ENCODE measurements at places on chromosomes 2 and 18.

DNA sequence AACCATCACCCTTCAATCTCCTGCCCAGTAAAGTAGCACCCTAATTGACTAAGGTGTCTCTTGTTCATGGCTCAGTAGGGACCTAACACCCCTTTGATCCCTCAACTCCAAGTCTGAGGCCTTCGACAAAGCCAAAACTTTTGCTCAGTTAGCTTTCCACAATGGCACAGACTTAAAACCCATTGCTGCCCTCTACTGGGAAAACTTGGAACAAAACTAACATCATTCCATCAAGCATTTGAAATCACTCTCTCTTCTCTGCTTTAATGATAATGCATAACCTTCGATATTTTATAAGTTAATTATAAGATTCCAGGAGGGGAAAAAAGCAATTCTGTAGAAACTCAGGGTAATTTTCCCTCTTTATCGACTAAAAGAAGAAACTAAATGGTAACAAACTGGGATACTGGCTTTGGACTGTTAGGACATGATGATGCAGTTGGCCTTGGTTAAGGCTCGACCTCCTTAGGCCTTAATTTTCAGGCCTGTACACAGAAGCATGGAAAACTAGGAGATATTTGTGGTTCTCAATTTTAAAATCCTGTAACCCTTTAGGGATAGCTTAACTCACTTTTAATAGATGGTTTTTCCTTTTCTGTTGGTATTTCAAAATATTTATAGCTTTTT is 127.8 kb downstream of the STK39 start:
- DNase-seq, result no peak

DNA sequence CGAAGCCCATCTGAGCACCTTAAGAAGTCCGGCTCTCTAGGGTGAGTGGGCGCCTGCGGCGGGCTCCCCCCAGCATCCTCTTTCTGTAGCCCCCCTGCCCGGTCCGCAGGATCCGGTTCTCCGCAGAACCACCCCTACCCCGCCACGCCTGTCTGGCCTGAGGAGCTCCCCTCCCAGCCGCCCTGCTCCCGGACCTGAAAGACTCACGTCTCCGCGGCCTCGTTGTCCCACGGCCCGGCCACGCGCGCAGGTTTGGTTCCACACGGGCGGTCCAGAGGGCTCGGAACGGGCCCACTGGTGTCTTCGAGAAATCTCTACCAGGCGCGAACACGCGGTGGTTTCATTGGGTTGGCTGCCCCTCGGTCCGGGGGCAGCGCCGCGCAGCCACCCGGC is 237 bp downstream of the SLC39A6 start:
- no peak for DNase-seq

DNA sequence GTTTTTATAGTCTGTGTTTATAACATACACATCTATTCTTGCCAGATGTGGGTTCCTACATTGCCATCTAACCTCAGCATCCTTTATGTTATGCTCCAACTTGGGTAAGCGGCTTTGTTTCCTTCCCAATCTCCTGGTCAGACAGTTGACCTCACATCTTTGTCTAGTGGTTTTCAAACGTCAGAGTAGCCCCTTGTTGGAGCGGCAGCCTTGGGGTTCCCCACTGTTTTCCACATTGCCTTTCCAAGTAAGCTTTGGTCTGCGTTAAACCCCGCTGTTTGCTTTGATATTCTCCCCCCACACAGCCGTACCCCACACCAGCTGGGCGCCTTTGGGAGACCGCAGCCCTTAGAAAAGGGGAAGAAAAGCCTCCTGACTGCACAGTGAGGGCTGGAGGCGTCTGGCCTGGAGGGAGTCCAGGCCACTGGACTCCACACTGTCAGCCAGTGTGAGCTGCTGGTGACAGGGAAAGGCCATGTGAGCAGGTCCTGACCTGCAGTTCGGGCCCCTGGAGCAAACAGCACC is 83.3 kb downstream of the MALT1 start:
- DNase-seq, result no peak

GRCh38 chr18:706405-706804 is 6.0 kb downstream of the ENOSF1 start:
- DNase-seq, result no peak

GRCh38 chr2:229163893-229164292 is 107.2 kb downstream of the PID1 start:
- no peak for DNase-seq

GRCh38 chr2:201100497-201100896 is 15.5 kb upstream of the CFLAR start:
- DNase-seq, result no peak

GRCh38 chr2:7014174-7014640 is 97.0 kb downstream of the RNF144A start:
- DNase-seq, result no peak

DNA sequence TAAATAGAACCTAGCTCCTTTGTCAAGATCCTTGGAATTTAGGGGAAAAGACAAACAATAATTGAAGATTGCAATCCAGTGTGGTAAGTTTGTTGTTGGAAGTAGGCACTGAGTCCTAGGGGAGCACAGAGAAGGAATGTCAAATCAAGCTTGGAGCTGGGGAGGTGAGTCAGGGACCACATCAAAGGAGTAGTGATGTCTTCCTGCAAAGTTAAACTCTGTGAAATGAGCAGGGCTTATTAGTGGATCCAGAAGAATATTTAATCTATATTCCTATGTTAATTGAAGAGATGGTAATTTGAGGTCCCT is 41.7 kb upstream of the NABP1 start:
- no peak for DNase-seq

DNA sequence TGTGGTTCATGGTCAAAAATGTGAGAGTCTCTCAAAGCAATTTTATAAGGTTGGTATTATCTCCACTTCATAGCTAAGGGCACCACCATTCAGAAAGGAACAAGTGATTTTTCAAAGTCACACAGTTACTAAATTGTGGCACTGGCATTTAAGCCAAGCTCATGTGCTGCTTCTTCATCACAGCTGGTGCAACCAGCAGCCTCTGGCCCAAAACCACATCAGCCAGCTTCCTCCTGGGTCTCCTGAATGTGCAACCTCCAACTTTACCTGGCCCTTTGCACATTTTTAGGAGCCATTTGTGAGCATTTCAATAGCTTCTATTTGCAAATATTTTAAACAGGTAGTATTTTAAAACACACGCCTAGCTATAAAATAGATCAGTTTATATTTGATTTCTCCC is 293.7 kb downstream of the BCL11A start:
- no peak for DNase-seq

DNA sequence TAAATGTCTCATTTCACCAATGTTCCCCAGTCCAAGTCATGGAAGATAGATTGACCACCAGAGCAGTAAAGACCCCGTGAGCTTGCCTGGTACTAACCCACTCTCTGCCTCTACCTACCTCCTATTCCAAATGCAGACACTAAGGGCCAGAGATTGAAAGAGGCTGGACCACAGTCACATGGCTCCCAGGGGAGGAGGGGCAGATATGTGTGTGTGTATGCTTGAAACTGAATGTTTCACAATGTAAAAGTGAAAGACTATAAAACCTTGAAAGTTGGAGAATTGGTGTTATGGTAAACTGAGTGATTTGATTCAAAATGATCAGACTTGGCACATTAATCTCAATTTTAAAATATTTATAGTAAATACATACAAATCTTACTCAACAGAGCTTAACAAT is 21.7 kb upstream of the KLHL29 start:
- no peak for DNase-seq

DNA sequence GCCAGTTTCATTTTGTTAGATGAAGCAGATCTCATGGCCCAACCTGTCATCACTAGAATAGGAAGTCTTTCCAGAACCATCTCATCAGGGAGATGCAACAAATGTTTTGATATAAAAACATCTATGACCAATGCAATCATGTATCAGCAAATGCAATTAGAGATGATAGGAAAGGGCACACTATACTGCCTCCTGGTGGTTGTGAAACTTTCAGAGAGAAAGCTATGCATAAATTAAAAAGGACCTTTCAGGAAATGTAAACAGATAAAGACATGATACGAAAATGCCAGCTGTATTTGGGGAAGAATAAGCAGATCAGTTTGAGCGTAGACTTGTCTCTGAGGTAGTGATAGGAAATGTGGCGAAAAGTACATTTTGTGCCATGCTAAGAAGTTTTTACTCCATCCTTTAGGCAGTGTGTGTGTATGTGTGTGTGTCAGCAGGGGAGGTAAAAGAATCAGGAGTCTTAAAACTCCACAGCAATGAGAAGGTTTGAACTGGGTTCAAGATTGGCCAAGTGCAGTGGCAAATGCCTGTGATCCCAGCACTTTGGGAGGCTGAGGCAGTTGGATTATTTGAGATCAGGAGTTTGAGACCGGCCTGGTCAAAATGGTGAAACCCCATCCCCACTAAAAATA is 479.3 kb downstream of the CPS1 start:
- DNase-seq, result no peak

DNA sequence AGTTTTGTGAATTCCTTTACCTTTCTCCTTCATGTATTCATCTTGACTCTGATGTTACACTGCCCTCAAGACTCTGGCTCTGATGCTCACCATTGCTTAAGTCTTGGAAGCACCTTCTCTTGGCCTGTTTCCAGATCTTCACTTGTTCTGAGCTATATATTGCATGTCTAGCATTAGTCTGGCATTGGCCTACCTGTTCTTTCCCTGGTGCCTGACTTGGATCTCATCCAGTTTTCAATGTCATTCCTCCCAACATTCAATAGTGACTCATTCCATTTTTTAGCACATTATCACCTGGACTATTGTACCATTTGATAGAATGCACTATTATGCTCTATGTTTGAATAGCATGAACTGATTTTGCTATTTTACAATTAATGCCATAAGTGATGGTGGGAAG is 127.3 kb upstream of the NYAP2 start:
- no peak for DNase-seq

GRCh38 chr2:112601754-112602153 is 17.3 kb downstream of the CHCHD5 start:
- DNase-seq, result no peak

DNA sequence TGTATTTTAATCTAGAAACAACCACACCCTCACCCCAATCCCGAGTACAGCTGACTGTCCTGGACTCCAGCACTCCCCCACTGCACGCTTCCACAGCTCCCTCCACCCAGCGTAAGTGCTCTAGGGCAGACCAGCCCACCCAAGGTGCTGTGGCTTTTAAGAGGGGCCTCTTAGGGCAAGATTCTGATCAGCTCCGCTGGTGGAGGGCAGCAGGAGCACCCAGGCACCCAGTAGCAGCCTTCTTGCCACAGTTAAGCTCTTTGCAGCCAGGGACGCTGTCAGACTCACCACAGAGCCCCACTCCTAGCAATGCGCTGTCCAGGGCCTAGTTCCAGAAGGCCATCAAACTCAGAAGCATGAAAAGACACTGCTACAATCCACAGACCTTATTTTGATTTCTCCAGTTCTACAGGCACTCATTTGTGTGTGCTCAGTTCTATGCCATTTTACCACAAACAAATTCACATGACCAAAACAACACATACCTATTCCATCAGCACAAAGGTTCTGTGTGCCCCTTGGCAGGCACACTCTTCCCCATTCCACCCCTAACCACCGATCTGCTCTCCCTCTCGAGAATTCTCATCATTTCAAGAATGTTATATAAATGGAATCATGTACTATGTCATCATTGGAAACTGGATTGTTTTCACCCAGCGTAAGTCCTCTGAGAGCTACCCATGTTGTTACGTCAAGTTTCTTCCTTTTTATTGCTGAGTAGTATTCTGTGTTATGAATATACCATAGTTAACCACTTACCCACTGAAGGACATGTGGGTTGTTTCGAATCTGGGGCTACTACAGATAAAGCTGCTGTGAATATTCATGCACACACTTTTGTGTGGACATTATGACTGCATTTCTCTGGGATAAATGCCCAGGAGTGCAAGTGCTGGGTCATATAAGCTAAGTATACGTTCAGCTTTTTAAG is 40.4 kb downstream of the PTPN2 start:
- no peak for DNase-seq

DNA sequence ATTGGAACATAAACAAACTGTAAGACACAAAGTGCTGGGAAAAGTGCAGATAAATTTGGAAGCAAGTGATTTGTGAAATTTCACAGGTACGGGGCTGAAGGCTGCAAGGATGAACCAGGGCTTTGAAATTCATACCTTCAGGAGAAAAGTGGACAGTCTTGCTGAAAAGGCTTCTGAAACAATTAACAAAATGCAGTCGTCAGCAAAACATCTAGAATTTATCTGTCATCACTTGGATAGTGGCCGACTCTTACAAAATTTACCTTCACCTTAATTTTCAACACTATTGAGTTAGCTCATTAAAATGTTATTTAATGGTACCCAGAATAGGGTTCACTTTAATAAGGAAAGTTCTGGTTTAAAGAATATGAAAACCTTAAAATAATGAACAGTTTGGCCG is 138.3 kb downstream of the SNTG2 start:
- no peak for DNase-seq

DNA sequence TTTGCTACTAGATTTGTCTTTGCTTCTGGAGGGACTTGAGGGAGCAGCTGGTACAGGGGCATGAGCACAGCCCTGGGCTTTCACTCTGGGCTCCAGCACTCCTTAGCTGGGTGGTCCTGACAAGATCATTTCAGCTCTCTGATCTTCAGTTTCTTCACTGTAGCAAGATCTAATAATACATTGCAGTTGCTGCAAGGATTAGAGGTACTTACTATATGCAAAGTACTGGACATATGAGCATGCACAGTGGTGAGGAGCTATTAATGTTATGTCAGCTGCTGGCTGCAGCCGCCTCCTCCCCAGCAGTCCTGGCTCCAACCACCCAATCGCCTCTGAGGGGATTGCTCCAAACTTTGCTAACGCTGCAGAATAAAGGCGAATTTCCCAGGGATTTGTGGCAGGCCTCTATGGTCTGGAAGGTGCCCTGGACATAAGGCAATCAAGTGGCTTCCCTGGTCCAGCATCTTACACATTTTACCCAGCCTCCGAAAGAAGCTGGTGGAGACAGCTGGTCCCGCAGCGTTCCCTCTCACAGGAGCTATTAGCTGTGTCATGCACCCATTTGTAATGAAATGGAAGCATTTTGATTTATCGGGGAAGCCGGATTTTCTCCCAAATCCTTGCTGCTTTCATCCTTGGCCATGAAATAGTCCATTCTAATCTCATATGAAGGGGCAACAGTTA is 96.7 kb downstream of the RHOB start:
- no peak for DNase-seq

DNA sequence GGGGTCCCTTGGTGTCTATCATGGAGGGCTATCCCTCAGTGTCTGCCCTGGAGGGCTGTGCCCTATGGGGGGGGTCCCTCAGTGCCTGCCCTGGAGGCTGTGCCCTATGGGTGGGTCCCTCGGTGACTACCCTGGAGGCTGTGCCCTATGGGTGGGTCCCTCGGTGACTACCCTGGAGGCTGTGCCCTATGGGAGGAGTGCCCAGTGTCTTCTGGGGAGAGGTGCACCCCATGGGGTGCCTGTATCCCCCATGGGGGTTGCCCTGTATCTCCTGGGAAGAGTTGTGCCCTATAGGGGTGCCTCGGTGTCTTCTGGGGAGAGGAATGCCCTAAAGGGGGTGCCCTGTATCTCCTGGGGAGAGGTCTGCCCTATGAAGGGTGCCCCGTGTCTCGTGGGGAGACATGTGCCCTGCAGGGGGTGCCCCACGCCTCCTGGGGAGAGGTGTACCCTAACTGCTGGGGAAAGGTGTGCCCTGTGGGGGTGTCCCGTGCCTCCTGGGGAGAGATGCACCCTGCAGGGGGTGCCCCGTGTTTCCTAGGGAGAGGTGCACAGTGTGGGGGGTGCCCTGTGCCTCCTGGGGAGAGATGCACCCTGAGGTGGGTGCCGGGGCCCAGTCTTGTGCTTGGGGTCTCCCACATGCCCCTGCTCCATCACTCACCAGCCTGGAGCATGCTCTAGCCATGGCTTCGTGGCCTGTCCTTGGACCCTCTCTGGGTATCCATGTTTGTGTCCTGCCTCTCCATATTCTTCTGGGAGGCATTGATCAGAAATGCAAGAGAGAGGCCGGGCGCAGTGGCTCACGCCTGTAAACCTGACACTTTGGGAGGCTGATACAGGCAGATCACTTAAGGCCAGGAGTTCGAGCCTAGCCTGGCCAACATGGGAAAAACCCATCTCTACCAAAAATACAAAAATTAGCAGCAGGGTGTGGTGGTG is 215.6 kb downstream of the HDAC4 start:
- no peak for DNase-seq

All from stimulated activated CD4-positive, alpha-beta T cell treated with anti-CD3 and anti-CD28 coated beads, Interleukin-1b, Interleukin-23, amount 100 ng/mL, for 1 hour (primary cell).